ENCODE measurements at places on chromosomes 5 and 9. TPM values are rescaled to one million over a fixed set of nuclear protein-coding genes. Genes with fewer than 3 reads are reported as not detected.

GRCh38 chr5:63055421-63055820, 476.8 kb downstream of the LRRC70 start:
- DNase-seq = no peak

The KCNV2 gene
- not detected for total RNA-seq

DNA sequence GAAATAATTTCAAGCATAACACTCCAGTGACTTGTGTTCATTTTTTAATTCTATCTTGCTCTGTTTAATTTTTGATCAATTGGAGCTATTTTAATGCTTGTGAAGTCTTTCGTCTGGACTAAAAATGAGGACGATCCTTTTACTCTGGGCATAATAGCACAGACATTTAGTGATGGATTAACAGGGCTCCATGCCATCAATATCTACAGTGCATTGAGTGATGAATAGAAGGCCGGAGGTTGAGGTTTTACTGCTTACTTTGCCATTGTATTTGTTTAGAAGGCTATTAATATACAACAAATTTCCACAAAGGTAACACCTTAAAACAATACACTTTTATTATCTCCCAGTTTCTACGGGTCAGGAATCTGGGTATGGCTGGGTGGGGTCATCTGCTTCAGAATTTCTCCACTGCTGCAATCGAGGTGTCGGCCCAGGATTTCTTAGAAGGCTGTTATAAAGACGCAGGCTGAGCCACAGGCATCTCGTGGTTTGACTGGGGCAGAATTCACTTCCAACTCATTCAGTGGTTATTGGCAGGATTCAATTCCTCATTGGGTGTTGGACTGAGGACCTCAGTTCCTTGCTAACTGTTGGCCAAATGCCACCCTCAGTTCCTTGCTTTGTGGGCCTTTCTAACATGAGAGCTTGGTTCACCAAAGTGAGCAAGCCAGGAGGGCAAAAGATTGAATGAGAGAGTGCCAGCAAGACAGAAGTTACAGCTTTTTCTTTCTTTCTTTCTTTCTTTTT, 265.4 kb upstream of the VLDLR start:
- no peak for DNase-seq

DNA sequence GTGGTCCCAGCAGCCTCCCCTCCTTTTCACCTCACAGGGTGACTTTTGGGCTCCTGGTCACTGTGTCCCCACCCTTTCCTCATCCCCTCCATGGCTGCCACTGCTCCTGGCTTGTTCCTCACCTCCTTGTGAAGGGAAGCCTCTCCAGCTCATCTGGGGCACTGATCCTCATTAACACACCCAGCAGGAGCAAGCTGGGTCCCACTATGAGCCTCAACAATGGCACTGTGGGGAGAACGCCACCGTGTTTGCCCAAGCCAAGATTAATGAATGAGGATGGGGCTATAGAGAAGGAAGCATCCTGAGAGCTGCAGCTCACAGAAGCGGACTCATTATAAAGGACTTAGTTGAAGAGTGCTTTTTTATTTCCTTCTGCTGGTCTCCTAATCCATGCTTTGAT, 118.4 kb downstream of the MARCHF11 start:
- no peak for DNase-seq

The DNM1 gene
- 7.2 TPM for total RNA-seq
